ENCODE measurements at places on chromosomes 2 and 18. TPM values are rescaled to one million over a fixed set of nuclear protein-coding genes. Genes with fewer than 3 reads are reported as not detected.

DNA sequence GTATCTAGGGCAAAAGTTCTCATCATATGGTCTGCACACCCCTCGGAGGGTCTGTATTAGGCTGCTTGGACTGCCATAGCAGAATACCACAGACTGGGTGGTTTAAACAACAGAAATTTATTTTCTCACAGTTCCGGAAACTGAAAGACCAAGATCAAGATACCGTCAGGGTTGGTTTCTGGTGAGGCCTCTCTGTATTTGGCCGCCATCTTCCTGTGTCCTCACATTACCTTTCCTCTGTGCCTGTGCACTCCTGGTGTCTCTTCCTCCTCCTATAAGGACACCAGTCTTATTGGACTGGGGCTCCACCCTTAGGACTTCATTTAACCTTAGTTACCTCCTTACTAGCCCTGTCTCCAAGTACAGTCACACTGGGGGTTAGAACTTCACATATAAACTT is 132.5 kb downstream of the NCOA1 start:
- no peak for DNase-seq

DNA sequence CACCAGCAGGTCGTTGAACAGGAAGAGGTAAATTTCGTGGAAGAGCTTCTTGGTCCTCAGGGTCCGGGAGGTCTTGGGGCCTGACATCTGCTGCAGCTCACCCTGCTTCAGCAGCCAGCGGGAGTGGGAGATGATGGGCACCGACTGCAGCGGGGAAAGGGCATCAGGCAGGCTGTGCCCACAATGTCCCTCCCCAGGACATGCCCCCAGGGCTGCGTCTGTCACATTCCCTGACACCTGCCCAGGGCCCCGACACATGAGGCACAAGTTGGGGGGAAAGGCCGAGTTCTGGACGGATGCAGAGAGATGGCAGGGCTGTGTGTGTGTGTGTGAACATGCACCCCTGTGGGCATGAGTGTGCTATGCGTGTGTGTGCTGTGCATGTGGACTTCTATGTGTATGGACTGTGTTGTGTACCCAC is 13.9 kb downstream of the SNORC start:
- DNase-seq: no peak

GRCh38 chr2:42927334-42928160 is 135.2 kb upstream of the HAAO start:
- DNase-seq: peak; percentile 84

DNA sequence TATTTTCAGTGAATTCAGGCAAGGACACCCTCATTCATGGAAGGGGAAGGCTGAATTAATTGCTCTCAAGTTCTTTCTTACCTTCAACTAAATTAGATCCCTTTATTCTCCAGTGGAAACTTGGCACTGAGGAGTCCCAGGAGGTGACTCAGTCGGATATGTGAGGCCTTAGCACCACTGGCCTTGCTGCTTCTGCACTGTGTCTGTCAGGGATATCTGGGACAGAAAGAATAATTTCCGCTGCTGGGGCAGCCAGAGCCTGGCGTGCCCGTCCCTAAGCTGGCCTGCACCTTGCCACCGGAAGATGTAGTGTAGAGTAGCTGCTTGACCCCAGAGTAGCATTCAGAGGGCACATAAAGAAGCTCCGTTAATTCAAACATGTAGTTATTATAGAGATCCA is 53.4 kb downstream of the LIMS1 start:
- DNase-seq: no peak

DNA sequence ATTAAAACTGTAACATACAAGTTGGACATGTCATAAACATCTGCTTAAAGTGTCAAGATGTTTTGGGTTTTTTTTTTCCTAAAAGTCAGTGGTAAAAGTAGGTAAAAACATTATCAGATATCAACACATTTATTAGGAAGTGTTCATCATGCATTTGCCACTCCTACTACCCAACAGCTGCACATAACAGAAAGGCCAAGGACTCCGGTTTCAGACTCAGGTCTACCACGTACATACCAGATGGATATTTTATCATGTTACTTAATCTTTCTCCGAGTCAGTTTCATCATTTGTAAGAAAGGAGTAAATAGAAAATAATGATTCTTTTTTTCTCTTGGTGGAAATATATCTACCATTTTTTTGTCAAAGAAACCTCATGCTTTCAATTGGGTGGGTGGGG is 192.3 kb downstream of the UBE2E3 start:
- no peak for DNase-seq

DNA sequence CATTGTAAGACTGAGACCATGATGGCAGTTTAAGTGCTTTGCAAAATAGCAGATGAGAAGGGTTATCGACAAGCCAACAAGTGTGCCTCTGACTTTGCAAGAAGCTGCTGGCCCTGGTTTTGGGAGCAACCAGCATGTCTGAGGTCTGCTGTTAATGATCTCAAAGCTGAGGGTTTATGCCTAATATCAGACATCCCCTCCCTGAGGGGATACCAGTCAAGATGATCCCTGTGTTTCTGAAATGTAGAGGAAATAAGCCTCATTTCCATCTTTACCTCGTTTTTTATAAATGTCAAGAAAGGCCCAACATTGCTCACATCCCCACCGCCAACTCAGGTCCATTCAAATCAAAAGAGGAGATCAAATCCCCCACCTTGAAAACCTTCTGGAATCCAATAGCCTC is 120.6 kb downstream of the MYCN start:
- DNase-seq: no peak

- DNase-seq: no peak
Observed at GRCh38 chr2:118670276-118670675, 177.2 kb downstream of the EN1 start.

- no peak for DNase-seq
Observed at GRCh38 chr2:172119089-172119488, 16.4 kb upstream of the DLX2 start.

DNA sequence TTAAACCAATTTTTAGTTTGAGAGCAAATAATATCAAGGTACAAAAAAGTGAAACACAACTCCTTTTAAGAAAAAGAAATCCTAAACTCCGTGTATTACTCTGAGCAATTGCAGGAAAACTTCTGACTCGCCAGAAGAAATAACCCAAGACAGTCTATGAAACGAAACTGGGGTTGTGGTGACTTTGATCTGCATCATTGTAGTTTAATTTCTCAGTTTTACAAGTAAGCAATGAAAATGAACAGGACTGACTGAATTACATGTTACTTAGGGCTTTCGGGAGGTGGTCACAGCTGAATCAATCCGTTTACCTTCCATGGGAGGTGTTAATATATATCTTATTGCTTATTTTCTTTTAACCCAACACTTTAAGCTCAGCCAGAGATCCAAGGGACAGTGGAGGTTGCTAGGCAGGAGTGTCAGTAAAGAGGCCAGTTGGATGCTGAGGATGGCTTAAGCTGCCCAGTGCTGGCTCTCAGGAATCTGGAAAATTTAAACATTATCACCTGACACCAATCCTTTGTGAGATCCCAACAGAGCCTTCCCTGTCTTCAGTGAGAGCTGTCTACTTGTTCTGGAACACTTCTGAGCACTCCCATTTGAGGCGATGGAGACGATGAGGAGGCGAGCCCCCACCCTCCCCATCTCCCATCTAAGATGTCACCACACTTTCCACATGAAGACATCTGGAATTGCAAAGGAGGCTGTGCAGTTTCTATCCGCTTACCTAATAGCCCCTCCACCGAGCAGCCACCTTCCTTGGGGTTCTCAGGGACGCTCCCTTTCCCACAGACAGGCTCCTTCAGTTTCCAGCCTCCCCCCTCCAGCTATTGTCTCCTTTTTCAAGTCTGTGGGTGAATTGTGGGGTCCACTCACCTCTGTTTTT is 3.6 kb upstream of the RAB31 start:
- DNase-seq: no peak

GRCh38 chr18:23179416-23179815 is 44.1 kb downstream of the CABLES1 start:
- no peak for DNase-seq

DNA sequence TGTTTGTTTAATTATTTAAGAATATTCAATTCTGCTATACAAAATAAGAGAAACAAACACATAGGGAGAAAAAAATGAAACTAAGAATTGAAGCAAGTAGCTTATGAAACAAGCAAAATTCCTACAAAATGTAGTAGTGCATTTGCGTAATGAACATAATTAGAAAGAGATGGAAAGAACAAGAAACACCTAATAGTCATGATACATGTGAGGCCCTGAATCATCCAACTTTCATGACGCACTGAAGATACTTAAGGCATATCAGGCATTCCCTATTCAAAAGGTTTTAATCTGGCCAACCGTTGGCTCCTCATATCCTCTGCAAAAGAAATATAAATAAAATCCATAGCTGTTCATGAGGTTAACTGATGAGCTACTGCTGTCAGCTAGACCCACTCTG is 14.5 kb upstream of the NAB1 start:
- no peak for DNase-seq

- DNase-seq: no peak
Observed at GRCh38 chr18:79388043-79388442, 7.7 kb upstream of the NFATC1 start.

DNA sequence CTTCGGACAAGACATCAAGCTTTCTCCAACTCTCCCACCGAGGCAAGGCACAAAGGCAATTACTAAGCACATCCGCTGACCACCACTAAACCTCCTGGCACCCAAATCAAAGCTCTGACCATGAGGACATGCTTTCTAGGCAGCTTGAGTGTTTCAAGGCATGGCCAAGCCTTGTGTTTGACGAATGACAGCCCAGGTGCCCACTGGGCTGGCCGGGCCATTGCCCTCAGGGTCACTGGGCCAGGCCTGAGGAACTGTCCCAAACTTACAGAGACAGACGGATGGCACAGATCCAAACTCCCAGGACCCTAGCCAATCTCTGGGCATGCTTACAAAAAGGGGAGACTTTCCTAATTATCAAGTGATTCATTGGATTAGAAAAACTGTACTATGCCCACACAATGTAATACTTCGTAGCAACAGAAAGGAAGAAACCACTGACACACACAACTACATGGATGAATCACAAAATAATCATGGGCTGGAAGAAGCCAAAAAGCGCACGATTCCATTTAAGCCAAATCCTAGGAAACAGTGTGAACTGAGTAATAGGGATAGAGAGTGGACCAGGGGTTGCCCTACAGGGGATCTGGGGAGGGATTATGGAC is 20.2 kb downstream of the CRACDL start:
- DNase-seq: no peak

- no peak for DNase-seq
Observed at GRCh38 chr2:65501074-65501473, 68.7 kb upstream of the SPRED2 start.

GRCh38 chr2:148021886-148022285 is 995 bp downstream of the MBD5 start:
- DNase-seq: no peak

GRCh38 chr2:15794608-15795134 is 145.7 kb upstream of the MYCN start:
- DNase-seq: no peak

GRCh38 chr2:162242586-162243280 is 512 bp downstream of the FAP start:
- no peak for DNase-seq

DNA sequence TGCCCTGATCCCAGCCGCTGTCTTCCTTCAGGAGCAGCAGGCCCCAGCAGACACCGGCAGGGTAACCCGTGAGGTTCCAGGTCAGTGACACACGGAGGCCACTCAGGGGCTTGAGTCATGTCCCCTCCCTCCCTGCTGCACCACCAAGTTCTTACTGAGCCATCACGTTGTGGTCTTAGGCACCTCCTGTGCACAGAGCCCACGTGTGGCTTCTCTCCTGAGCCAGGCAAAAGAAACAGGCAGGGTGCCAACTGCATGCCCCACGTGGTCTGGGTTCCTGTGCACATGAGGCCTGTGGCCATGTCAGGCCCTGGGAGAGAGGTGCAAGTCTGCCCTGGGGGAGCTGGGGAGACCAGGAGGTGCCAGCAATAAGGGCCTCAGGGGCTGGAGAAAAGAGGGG is 264.8 kb downstream of the KLHL29 start:
- DNase-seq: no peak

DNA sequence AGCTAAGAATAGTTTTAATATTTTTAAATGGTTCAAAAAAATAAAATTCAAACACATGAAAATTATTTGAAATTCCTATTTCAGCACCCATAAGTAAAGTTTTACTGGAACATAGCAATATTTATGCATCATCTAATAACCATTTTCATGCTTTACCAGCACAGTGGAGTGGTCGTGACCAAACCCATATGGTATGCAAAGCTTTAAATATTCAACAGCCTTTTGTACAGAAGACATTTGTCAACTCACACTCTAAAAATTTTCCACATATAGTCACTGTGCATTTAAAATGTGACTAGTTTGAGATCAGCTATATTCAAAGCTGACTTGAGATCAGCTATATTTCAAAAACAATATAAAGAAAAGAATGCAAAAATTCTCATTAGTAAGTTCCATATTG is 46.2 kb downstream of the PUM2 start:
- no peak for DNase-seq

GRCh38 chr2:226825056-226825455 is 10.8 kb upstream of the RHBDD1 start:
- DNase-seq: no peak

DNA sequence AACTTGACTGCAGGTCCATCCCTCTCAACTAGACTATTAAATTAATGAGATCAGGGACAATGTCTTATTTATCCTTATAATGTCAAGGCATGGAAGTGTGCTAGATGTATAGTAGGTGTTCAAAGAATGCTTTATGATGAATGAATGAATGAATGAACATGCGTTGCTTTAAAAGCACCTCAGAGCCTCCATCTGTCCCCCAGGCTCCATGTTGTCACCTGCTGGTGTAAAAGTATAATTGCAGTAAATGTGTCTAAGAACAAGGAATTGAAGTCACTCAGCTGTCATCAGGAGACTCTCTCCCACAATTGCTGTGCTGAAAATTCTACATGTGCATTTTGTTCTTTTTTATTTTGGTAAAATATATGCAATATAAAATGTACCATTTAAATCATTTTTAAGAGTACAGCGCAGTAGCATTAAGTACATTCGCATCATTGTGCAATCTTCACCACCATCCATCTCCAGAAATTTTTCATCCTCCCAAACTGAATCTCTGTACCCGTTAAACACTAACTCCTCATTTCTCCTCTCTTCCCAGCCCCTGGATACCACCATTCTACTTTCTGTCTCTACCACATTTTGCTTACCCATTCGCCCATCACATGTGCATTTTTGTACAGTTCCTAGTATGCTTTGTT is 52.6 kb downstream of the GNAL start:
- no peak for DNase-seq

LYPD6 gene
- 18.2 TPM for polyA plus RNA-seq

SMCHD1 gene
- 64.7 TPM for polyA plus RNA-seq

CCDC74B gene
- polyA plus RNA-seq: 16.8 TPM

FAM98A gene
- polyA plus RNA-seq: 63.8 TPM

SCYGR4 gene
- not detected for polyA plus RNA-seq

STPG4 gene
- polyA plus RNA-seq: 0.14 TPM

FBXO41 gene
- polyA plus RNA-seq: 3.0 TPM

PAX3 gene
- 0.13 TPM for polyA plus RNA-seq

SP140 gene
- 1.8 TPM for polyA plus RNA-seq

REG1A gene
- polyA plus RNA-seq: not detected
